ENCODE measurements at places on chromosomes 4 and X.

DNA sequence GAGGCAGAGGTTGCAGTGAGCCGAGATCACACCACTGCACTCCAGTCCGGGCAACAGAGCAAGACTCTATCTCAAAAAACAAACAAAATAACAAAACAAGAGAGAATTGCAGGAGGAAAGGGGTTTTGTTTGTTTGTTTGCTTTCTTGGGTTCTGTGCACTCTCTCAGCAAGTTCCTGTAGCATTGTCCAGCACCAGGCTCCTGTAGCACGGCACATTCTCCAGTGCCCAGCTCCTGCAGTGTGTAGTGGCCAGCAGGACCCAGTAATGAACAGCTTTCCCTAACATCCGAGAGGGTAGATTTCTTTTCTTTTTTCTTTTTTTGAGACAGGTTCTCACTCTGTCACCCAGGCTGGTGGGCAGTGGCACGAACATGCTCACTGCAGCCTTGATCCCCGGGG is 60.5 kb upstream of the USP9X start:
- no peak for DNase-seq

DNA sequence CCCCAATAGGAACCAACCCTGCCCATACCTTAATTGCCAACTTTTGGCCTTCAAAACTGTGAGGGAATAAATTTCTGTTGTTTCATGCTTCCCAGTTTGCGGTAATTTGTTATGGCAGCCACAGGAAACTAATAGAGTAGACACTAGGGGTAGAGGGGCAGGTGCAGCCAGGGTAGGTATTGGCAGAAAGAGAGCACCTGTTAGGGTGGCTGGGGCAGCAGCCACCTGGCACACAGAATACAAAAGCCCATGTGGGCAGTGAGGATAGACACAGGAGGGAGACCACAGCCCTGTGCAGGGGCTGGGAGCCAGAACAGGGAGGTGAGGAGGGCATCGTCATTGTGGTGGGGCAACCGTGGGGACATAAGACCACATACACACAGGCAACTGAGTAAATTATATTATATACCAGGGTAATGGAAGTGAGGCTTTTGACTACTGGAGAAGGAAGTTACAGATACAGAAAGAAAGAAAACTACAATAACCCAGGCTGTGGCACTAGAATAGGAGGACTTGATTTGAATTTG is 28.2 kb downstream of the IRF2 start:
- no peak for DNase-seq

GRCh38 chrX:41029332-41029731 is 55.9 kb upstream of the USP9X start:
- DNase-seq: no peak

DNA sequence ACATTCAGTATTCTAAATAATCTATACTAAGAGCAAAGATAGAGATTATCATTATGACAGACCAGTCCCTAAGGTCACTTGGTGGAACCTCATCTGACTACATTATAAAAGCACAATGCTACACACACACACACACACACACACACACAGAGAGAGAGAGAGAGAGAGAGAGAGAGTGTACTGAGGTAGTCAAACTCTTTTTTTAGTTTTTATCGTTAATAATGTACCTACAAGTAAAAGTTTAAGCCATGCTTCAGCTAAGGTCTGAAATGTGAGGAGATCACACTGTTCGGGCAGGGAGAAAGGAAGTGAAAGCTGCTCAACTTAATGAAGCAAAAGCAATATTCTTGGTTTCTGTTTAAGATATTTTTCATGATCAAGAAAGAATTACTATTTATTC is 75.8 kb upstream of the CCDC160 start:
- no peak for DNase-seq

DNA sequence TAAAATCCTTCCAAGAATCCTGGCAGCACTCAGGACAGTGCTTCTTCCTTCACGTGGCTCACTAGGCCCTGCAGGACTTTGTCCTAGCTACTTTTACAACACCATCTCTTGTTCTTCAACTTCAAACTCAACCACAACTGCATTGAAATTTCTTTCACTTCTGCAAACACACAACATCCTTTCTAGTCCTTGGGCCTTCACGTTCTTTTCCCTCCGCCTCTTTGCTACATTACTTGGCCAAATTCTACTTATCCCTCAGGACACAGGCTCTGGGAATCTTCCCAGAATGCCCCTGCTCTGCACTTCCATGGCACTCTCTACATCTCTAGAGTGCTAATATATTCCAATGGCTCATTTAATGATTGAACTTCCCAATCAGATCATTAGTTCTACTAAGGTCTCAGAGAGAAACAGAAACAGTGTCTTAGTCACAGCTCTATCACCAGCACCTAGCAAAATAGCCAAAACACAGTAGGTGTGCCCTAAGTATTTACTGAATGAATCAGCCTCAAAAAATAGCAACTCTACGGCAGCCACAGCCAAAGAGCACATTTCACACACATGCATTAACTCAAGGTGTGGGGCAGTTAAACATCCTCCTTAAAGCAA is 73.3 kb downstream of the MANBA start:
- no peak for DNase-seq

GRCh38 chr4:127448986-127449385 is 183.8 kb upstream of the INTU start:
- no peak for DNase-seq

- no peak for DNase-seq
These were observed 345.5 kb downstream of the ANK2 start for GRCh38 chr4:113394730-113395530.

- DNase-seq: no peak
These were observed 20.6 kb downstream of the SLC39A8 start for GRCh38 chr4:102324730-102325129.

GRCh38 chr4:26873391-26874026 is 12.9 kb downstream of the STIM2 start:
- no peak for DNase-seq

- DNase-seq: no peak
These were observed 119.1 kb downstream of the TEX13A start for GRCh38 chrX:105101378-105101777.

DNA sequence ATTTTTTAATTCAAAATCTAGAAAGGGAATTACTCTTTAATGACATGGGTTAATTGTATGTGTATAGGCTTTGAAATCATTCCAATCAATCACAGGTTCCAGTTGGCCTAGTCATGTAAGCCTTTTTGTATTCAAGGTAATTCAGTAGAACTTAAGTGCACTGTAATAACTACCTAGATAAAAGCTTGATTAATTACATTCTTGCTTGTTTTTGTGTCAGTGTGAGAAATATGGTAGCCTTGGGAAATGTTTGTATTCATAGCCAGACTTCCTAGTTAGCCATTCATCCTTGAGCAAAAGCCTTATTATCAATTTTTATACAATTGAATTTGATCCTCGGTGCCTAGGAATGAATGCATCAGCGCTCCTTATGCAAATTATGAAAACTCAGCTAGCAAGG is 33.5 kb downstream of the TKTL2 start:
- DNase-seq: no peak

DNA sequence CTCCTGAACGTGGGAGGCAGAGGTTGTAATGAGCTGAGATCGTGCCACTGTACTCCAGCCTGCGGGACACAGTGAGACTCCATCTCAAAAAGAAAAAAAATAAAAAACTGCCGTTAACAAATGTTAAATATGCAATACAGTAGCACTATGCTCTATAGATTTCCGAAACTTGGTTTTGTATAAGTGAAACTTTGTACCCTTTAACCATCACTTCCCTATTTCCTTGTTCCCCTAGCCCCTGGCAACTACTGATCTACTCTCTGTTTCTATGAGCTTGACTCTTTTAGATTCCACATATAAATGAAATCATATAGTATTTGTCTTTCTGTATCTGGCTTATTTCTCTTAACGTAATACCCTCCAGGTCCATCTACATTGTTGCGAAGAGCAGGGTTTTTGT is 74.1 kb downstream of the TAB3 start:
- DNase-seq: no peak

DNA sequence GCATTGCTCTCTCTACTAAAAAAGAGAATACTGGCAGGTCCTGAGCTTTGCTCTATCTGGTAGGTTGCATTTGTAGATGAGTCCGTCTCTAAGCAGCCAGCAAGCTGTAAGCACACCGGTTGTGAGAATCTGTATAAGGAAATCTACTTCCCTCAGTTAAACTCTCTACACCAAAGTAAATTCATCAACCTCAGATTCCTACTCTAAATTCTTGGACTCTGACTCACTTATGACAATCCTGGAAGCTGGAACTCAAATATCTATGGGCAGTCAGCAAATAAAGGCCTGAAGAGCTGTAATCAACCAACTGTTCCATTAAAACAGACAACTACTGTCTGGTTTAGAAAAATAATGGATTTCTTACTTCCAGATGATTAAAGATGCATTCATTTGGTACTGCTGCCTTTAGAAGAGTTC is 37.9 kb downstream of the FAT1 start:
- DNase-seq: no peak

DNA sequence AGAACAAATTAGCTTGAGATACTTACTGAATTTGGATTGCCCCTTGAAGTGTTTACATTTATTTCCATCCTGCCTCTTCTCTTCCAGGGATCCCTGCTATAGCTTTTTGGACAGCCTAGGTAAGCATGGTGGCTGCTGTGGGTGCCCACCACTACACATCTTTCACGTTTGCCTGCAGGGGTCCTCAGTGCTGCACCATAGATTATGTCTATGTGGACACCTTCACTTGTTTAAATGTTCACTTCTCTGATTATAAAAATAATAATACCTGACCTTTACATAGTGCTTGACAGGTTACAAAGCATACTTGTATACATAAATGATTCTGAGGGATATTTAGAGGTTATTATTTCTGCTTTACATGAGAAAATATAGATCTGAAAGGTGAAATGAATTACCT is 67.9 kb upstream of the SLC4A4 start:
- no peak for DNase-seq

- DNase-seq: no peak
These were observed 654.5 kb downstream of the STIM2 start for GRCh38 chr4:27515140-27515539.

- DNase-seq: no peak
These were observed 161.4 kb upstream of the MAD2L1 start for GRCh38 chr4:120228086-120228485.

DNA sequence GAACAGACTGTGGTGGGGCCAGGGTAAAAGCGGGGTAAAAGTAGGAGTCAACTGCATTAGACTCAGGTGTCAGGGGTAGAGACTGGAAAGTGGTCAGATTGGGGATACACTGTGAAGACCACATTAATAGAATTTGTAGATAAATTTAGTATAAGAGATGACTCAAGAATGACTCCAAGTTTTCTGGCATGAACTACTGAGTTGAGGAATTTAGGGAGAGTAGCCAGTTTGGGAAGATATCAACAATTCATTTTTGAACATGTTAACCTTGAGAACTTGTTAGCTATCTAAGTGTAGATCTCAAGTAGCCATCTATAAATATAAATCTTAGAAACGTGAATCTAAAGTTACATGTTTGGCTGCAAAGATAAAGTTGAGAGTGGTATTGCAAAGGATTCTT is 206.9 kb upstream of the HCCS start:
- no peak for DNase-seq

DNA sequence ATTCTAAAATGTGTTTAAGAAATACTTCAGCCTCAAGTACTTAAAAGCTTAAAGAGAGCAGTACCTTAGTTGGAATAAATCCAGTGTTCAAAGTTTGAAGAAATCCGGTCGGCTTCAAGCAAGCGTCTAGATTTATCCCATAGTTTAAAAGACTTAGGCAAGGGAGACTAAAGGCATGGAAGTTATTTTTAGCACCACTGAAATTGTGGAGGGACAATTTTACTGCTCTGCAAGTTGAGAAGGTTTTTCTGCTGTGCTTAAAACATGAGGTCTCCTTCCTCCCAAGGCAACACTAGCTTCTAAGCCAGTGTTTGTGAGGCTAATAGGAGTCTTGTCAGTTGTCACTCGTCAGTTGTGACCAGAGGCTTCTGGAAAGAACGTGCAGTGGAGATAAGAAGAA is 183.5 kb downstream of the MSL3 start:
- DNase-seq: no peak

DNA sequence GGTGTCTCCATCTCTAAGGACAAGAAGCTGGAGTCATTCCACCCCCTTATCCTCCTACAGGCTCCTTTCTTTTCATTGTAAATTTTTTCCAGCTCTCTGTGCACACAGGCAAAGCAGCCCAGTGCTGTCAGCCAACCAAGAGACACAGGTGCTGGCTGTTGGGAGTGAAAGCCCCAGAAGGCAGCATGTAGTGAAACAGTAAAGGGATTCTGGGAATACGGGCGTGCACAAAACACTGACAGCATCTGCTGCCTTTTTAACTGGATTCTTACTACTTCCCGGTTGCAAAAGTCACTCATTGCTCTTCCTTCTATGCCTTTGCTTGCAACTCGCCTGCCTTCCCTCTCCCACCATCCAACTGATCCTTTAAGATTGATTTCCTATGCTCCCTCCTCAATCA is 208.6 kb upstream of the PRPS2 start:
- no peak for DNase-seq

GRCh38 chr4:8724436-8725070 is 132.0 kb downstream of the CPZ start:
- no peak for DNase-seq

- no peak for DNase-seq
These were observed 79.2 kb downstream of the FBXL5 start for GRCh38 chr4:15575966-15576365.

GRCh38 chr4:81375745-81376144 is 96.0 kb downstream of the RASGEF1B start:
- DNase-seq: no peak
